ENCODE measurements at places on chromosomes 4 and X. TPM values are rescaled to one million over a fixed set of nuclear protein-coding genes. Genes with fewer than 3 reads are reported as not detected.

DNA sequence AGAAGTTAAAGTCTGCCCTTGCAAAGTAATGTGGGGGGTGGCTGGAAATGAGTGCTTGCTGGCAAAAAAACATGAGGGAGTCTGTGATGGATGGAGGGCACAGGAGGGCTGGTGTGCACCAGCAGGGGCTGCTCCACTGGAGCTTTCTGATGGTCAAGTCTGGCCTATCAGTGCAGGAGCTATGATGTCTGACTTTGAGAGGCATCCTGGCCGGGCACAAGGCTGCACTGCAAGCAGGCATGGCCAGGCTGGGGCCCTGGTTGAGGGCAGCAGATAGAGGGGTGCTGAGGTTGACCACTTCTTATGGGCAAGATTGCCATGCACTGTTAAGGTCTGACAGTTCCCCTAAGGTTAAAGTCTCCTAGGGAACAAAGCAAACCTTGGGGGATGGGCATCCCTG is 1140.2 kb downstream of the FAM133A start:
- DNase-seq, result no peak

- DNase-seq, result no peak
Observed at GRCh38 chr4:77833126-77833724, 14.1 kb upstream of the CNOT6L start.

DNA sequence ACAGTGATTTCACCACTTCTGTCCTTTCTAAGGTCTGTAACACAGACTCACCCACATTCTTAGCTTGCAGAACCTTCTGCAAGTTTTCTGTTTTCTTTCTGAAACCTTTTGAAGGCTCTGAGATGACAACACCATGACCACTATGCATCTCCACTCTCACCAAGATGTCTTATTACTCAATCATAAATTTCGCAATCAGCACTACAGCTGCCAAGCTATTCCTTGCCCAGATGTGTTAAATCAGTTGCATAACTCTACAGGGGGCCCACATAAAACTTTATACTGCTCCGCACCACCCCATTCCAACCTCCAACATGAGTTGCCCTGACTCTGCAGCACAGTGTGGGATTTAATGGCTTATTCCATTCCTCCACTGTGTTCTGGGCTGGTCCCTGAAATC is 229.9 kb downstream of the COL25A1 start:
- no peak for DNase-seq

DNA sequence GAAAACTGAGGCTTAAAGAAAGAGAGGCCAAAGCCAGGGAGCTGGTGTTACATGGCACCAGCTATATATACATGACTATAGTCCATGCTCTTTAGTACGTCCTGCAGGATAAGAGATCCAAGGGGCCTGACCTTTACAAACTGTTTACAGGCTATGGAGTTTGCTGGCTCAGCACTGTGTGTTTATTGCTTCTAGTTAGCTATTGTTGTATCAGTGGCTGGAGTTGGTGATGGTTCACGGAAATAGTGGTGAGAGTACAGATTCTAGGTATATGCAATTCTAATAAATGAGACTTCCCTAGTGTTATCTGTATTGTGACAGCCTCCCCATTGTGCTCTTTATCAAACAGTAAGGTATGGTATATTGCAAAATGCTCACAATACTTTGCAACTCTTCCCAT is 46.5 kb downstream of the REPS2 start:
- no peak for DNase-seq

- no peak for DNase-seq
Observed at GRCh38 chr4:144449611-144450010, 196.3 kb upstream of the HHIP start.

DNA sequence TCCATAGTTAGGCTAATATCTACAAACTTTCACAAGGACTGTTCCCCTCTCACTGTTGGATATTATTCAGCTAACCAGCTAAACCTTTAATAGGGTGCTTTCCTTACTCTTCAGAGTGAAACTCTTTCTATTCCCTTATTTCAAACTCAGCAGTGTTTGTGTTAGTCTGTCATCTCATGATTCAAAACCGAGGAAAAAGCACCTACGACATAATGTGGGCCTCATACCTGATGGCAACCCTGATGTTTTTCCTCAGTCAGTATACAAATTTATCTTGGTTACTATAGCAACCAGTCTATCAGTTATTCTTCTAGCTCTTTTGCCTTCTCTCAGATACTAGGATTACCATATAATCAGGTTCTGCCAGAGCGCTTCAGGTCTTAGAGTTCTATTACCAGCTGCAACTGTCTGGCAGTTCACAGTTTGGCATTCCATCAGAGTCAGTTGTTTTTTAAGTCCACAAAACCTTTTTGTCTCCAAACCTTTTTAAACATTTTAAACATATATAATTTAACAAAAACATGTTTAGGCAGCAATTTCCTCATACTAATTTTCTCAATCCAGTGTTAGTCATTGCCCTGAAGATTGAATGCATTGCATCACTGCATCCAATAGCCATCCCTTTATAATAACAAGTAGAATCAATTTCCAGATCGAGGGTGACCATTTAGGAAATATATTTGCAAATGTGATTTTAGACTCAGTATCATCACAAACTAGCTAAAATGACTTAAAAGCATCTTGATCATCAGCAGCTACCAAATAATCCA is 7.4 kb downstream of the WDR44 start:
- DNase-seq, result no peak

- DNase-seq, result no peak
Observed at GRCh38 chr4:57234252-57234775, 124.1 kb upstream of the IGFBP7 start.

- no peak for DNase-seq
Observed at GRCh38 chr4:65392488-65392887, 277.8 kb downstream of the EPHA5 start.

- no peak for DNase-seq
Observed at GRCh38 chrX:16319929-16320328, 152.6 kb downstream of the MAGEB17 start.

DNA sequence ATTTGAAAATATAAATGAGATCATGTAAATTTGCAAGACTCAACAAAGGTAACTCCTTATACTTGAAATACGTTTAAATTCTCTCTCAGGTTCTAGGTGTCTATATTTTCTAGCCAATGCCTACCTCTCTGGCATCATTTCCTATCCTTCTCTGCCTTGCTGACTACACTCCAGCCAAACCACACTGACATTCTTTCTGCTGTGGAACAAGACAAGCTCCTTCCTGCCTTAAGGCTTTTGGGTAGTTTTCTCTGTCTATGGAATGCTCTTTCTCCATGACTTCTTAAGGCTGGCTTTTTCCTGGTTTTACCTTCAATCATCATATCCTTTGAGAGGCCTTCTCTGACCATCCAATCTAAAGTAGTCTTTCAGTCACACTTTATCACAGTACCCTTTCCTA is 201.0 kb downstream of the SPRY1 start:
- no peak for DNase-seq

DNA sequence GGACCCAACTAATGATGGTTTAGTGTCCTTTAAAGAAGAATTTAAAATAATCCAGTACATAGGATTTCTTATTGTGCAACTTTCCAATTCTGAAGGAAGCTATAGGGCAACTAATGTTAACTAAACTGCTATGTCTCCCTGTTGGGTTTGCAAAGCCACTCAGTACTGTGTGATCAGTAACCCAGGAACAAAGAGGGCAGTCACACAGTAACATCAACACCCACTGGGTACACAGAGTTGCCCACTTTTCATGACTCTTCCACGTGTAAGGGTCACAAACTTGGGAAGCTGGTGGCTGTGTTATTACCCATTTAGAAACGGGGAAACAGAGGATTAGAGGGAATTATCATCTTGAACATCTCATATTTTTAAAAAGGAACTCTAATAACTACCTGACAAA is 555.0 kb upstream of the DIPK2B start:
- no peak for DNase-seq

GRCh38 chrX:9562851-9563250 is 98.0 kb downstream of the TBL1X start:
- no peak for DNase-seq

DNA sequence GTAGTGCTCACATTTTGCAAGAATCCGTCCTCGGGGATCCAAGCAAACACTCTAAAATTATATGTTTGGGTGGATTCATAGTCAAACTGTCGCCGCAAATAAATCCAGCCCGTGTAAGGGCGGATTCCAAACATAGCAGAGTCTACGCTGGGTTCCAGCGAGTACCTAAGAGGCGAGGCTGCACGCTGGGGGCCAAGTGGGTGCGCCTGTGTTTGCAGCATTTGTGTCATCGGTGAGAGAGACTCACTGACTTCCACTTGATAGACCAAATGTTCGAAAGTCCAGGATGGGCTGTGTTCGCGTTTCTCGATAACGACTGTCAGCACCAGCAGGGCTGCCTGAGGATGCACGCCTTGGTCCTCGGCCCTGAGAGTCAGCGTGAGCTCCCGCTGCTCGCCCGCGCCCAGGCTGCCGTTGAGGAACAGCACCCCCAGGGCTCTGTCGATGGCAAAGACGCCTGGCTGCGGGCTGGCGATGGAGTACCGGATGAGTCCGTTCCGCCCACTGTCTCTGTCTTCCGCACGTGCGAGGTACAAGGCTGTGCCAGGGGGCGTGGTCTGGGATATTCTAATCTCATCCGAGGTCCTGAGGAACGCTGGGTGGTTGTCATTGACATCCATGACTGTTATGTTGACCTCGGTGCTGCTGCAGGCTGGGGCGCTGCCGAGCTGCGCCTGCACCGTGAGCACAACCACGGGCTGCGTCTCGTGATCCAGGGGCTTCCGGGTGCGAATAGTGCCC is 158.7 kb downstream of the DCHS2 start:
- DNase-seq, result peak; percentile 14

DNA sequence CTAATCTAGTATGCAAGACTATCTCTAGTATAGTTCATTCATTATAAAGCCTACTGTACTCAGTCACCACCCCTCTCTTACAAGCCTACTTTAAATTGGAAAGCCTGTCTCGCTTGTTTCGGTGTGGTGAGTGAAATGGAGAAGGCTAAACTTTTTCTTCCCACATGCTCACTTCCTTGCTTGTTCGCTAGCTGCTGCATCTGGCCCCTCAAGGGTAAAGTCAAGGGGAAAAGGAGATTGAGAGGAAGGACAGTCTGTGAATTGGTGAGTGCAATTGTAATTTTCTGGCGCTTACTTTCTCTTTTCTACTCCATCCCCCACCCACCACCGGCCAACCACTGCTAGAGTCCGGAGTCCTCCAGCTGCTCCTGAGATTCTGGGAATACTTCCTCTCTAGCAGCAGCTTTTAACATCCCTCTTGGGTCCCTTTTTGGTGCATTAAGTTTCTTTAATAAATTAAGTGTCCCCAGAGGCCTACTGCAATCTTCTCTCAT is 12.1 kb upstream of the ARAP2 start:
- DNase-seq, result no peak

- no peak for DNase-seq
Observed at GRCh38 chr4:139901531-139902320, 236.1 kb downstream of the MGST2 start.

- peak; percentile 87 for DNase-seq
Observed at GRCh38 chr4:26127851-26128337, 192.9 kb upstream of the RBPJ start.

DNA sequence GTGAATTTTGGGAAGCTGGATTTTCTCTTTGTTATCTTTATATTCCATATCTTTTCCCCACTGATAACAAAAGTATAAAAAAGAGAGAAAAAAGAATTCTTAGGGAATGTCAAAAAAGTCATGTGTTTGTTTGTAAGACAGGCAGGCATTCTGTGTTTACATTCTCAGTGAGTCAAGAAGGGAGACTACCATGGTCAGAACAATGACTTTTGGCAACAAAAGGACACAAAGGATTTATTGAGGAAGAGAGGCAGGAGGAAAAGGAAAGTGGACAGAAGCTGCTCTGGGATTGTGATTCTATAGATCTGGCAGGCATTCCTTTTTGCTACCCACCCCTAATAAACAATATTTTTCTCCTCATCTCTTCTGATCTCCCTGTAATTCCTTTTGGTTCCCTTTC is 5.9 kb upstream of the ANK2 start:
- no peak for DNase-seq

GRCh38 chr4:123866796-123867195 is 470.2 kb downstream of the SPRY1 start:
- no peak for DNase-seq

DNA sequence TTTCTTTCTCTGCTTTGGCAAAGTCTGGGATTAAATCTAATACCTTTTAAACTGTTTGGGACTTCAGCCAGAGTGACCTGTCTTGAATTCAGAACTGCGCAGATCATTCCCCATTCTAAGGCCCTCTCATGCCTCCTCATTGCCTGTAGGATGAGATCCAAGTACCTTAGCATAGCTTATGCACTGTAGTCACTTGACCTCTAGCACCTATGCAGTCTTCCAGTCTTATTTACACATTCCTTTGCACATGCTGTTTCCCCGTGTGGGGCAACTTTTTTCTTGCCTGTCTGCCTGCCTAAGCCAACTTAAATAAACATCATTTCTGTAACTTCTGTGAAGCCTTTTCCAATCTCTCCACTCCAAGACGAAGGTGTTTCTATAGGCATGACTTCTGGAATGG is 68.4 kb downstream of the AR start:
- DNase-seq, result no peak

DNA sequence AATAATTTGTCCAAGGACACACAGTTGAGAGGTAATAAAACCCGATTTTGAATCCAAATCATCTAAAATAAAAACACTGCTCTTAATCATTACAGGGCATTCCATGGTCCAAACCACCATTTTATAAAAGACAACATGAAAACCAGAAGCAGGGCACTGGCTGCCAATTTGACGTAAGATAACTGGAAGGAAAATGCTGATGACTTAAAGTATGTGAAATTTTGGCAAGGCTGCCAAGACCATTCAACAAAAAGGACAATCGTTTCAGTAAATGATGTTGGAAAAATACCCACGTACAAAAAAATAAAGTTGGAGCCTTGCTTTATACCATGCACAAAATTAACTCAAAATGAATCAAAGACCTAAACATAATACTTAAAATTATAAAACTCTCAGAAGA is 344.4 kb downstream of the RAPGEF2 start:
- DNase-seq, result no peak

DNA sequence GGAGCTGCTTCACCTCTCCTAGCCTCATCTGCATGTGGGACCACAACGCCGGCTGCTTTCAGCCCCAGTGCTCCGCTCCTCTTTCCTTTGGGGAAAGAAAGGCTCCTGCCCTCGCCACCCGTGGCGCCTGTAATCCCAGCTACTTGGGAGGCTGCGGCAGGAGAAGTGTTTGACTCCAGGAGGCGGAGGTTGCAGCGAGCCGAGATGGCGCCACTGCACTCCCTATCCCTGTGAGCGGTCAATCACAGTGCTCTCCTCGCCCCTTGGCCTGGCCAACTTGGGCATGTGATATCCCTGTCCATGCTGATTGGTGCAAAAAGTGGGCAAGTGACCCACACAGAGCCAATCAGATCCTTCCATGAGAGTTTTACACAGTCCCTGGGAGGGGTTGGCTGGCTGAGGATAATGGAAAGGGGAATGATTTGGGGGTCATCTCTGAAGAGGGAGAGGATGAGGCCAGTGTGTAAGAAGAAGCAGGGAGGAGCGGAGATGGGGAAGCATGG is 56.2 kb downstream of the WFS1 start:
- DNase-seq, result no peak

DNA sequence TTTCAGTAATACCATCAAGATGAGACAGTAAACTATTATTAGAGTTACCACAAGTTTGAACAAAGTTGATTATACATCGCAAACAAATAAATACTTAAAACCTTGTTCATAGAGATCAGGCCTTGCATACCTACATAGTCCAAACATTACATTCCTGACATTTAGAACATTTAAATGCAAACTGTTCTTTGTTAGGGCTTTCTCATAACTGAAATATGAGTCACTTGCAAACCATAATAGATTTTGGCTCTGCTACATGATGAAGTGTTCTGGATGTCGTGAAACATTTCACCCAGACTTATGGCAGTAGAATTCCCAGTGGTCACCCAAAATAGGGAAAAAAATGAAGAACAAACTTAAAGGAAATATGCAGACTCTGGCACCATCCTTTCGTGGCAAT is 75.0 kb downstream of the FAT4 start:
- no peak for DNase-seq

Gene ODAPH
- not detected for total RNA-seq

Gene PGRMC2
- total RNA-seq, result 20.2 TPM

Gene PLP1
- 0.78 TPM for total RNA-seq

Measured in body of pancreas (tissue), 4 donors.